A549 treated with ZK216348 at 1 μM for 4 hours (cell line): ENCODE measurements at places on chromosomes 6 and 20. TPM values are rescaled to one million over a fixed set of nuclear protein-coding genes. Genes with fewer than 3 reads are reported as not detected.

Gene TBX18
- 14.6 to 24.8 TPM (median 20.3 TPM) in 5 replicates for total RNA-seq

Gene LBP
- total RNA-seq = 0.72 to 1.5 TPM (median 1.3 TPM) in 5 replicates

Gene NTSR1
- 0.10 to 0.19 TPM (median 0.14 TPM) in 4 of 5 replicates, not detected in the other for total RNA-seq

Gene TPX2
- total RNA-seq = 104 to 134 TPM (median 106 TPM) in 5 replicates

Gene DNPH1
- 55.7 to 104 TPM (median 97.9 TPM) in 5 replicates for total RNA-seq

Gene SCRT2
- not detected in 5 replicates for total RNA-seq

Gene RING1
- 19.0 to 27.0 TPM (median 24.7 TPM) in 5 replicates for total RNA-seq

Gene GPX5
- not detected in 5 replicates for total RNA-seq

Gene RSPO4
- not detected in 5 replicates for total RNA-seq

Gene TFAP2B
- total RNA-seq = not detected in 5 replicates

Gene SUMO4
- not detected in 5 replicates for total RNA-seq

Gene ABHD16B
- total RNA-seq = not detected in 5 replicates

Gene POPDC3
- total RNA-seq = 23.1 to 27.6 TPM (median 24.5 TPM) in 5 replicates

Gene TUBB2A
- total RNA-seq = 69.0 to 102 TPM (median 91.1 TPM) in 5 replicates

Gene ACTL10
- not detected in 5 replicates for total RNA-seq

Gene LEMD2
- total RNA-seq = 39.8 to 45.6 TPM (median 42.8 TPM) in 5 replicates

Gene NKAIN2
- total RNA-seq = not detected in 5 replicates

Gene DNMT3B
- total RNA-seq = 3.3 to 5.2 TPM (median 4.4 TPM) in 5 replicates

Gene CBLN4
- total RNA-seq = not detected in 5 replicates

Gene NEDD9
- total RNA-seq = 34.5 to 53.2 TPM (median 45.2 TPM) in 5 replicates

Gene FLRT3
- total RNA-seq = 1.6 to 2.2 TPM (median 1.8 TPM) in 5 replicates

Gene CRIP3
- total RNA-seq = 0.28 to 0.64 TPM (median 0.44 TPM) in 4 of 5 replicates, not detected in the other

Gene OR2J2
- total RNA-seq = not detected in 5 replicates

Gene FUT9
- not detected in 5 replicates for total RNA-seq

Gene HNF4A
- 11.4 to 21.3 TPM (median 16.5 TPM) in 5 replicates for total RNA-seq

Gene MACROD2
- total RNA-seq = 0.26 to 1.4 TPM (median 0.74 TPM) in 5 replicates

Gene BEND3
- total RNA-seq = 3.2 to 3.7 TPM (median 3.6 TPM) in 5 replicates

Gene CD109
- 25.3 to 58.2 TPM (median 50.4 TPM) in 5 replicates for total RNA-seq

Gene TRIM26
- 23.7 to 28.7 TPM (median 27.6 TPM) in 5 replicates for total RNA-seq

Gene VPS52
- 17.5 to 19.4 TPM (median 18.5 TPM) in 5 replicates for total RNA-seq

Gene CHRNA4
- total RNA-seq = 0.06 to 0.63 TPM (median 0.45 TPM) in 5 replicates

Gene PRR18
- total RNA-seq = 0.09 to 0.54 TPM (median 0.21 TPM) in 4 of 5 replicates, not detected in the other

Gene UBD
- total RNA-seq = 0.35 to 0.74 TPM (median 0.53 TPM) in 5 replicates

Gene XKR7
- total RNA-seq = 0.02 to 0.03 TPM in 2 of 5 replicates, not detected in the others

Gene STMND1
- total RNA-seq = not detected in 5 replicates

Gene OLIG3
- total RNA-seq = not detected in 5 replicates

Gene C20orf144
- 0.08 to 0.19 TPM in 2 of 5 replicates, not detected in the others for total RNA-seq

Gene PIM1
- total RNA-seq = 9.6 to 18.5 TPM (median 15.3 TPM) in 5 replicates

Gene SLC13A3
- 0.21 TPM in 1 of 5 replicates, not detected in the others for total RNA-seq

Gene DUSP15
- total RNA-seq = 0.62 to 1.3 TPM (median 0.90 TPM) in 5 replicates

Gene POU5F1
- 7.3 to 11.6 TPM (median 9.2 TPM) in 5 replicates for total RNA-seq

Gene EPHA7
- 0.04 to 0.09 TPM (median 0.06 TPM) in 5 replicates for total RNA-seq

Gene KCNQ2
- total RNA-seq = 0.39 to 0.87 TPM (median 0.57 TPM) in 5 replicates

Gene RAET1L
- 0.32 to 0.49 TPM (median 0.38 TPM) in 3 of 5 replicates, not detected in the others for total RNA-seq

Gene APOM
- 2.2 to 3.7 TPM (median 3.5 TPM) in 5 replicates for total RNA-seq

Gene RNF144B
- total RNA-seq = 0.14 to 0.99 TPM (median 0.34 TPM) in 5 replicates

Gene SF3B5
- total RNA-seq = 171 to 220 TPM (median 201 TPM) in 5 replicates

Gene RAET1E
- total RNA-seq = 2.1 to 4.1 TPM (median 2.7 TPM) in 5 replicates
